ENCODE measurements at places on chromosomes 6 and 20. TPM values are rescaled to one million over a fixed set of nuclear protein-coding genes. Genes with fewer than 3 reads are reported as not detected.

Gene DDAH2
- total RNA-seq: 93.8 TPM

Gene MANEA
- total RNA-seq: 11.2 TPM

Gene COL9A1
- not detected for total RNA-seq

Gene OXT
- total RNA-seq: not detected

Gene MLN
- not detected for total RNA-seq

Gene KCNQ2
- total RNA-seq: not detected

Gene PAX1
- total RNA-seq: not detected

Gene ARMH2
- not detected for total RNA-seq

Gene ZBTB24
- 7.0 TPM for total RNA-seq

Gene BACH2
- total RNA-seq: 0.87 TPM

Gene ZNF391
- 1.8 TPM for total RNA-seq

Gene LRRC1
- total RNA-seq: 5.0 TPM

Gene GSTA2
- total RNA-seq: not detected

Gene MAP7
- 2.0 TPM for total RNA-seq

Gene BPIFB2
- total RNA-seq: not detected

Gene COL20A1
- under 0.01 TPM for total RNA-seq

Gene BTNL2
- not detected for total RNA-seq

Gene C2
- total RNA-seq: 2.8 TPM

Gene MOXD1
- total RNA-seq: 118 TPM

Gene HLA-G
- total RNA-seq: not detected

Gene KIAA1755
- total RNA-seq: 4.1 TPM

Measured in smooth muscle cell of trachea (primary cell).